Esophagus muscularis mucosa (tissue), 4 donors: ENCODE measurements at places on chromosomes 16 and 17.

DNA sequence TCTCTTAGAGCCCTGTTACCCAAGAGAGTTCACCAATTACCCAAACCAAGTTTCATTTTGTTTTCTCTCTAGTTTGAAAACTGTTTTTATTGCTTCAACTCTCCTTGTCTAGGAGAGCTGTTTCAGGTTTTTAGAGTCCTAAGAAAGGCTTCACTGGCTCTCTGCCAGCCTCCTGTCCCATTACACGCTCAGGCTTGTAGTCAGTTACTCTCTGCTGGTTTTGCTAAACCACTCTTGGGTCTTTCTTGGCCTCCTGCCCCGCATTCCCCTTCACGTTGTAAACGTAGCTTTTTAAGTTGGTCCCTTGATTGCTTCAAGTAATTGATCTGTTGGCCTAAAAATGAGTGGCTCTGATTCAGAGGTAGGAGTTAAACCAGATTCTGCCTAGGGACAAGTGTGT is 529.1 kb downstream of the MAF start:
- no peak for DNase-seq

GRCh38 chr16:57695680-57696069 is 1.1 kb downstream of the DRC7 start:
- no peak for DNase-seq

- DNase-seq: no peak
These were observed 1.2 kb downstream of the STAT5B start for GRCh38 chr17:42274812-42275526.

- DNase-seq: no peak
These were observed 14.3 kb upstream of the DYNLRB2 start for GRCh38 chr16:80526418-80527061.

DNA sequence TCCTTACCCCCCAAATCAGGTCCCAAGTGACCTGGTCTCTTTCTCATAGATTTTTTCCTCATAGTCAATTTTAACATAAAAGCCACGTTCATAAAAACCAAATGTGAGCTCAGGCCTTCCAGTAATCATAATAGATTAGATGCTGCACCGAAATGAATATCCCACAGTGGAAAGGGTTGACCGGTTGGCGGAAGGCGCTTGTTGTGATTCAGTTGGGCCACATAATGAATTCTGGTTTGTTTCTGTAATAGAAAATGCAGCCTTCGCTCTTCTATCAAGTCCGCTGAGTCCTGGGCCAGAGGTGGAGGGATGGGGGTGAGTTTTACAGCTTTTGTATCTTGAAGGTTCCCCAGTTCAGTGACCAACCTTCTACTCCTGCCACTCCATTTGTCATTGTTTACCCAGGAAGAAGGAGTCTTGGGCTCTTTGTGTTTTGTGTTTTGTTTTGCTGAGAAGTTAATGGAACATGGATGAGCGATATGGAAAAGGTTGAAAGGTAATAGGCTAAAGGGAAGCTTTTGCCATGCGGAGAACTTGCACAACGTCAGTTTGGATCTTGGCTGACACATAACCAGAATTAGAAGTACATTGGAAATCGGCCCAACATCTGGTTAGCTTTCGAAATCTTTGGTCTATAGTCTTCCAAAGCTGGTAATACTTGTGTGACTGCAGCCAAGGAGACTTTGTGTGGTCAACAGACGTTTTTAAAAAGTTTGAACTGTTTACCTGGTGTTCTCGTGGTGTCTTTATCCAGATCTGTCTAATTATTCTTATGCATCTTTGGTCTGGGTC is 89.5 kb downstream of the CLEC16A start:
- no peak for DNase-seq

- DNase-seq: no peak
These were observed 53.9 kb downstream of the AIPL1 start for GRCh38 chr17:6380915-6381438.

- no peak for DNase-seq
These were observed 13.6 kb upstream of the TMEM220 start for GRCh38 chr17:10743316-10744009.

DNA sequence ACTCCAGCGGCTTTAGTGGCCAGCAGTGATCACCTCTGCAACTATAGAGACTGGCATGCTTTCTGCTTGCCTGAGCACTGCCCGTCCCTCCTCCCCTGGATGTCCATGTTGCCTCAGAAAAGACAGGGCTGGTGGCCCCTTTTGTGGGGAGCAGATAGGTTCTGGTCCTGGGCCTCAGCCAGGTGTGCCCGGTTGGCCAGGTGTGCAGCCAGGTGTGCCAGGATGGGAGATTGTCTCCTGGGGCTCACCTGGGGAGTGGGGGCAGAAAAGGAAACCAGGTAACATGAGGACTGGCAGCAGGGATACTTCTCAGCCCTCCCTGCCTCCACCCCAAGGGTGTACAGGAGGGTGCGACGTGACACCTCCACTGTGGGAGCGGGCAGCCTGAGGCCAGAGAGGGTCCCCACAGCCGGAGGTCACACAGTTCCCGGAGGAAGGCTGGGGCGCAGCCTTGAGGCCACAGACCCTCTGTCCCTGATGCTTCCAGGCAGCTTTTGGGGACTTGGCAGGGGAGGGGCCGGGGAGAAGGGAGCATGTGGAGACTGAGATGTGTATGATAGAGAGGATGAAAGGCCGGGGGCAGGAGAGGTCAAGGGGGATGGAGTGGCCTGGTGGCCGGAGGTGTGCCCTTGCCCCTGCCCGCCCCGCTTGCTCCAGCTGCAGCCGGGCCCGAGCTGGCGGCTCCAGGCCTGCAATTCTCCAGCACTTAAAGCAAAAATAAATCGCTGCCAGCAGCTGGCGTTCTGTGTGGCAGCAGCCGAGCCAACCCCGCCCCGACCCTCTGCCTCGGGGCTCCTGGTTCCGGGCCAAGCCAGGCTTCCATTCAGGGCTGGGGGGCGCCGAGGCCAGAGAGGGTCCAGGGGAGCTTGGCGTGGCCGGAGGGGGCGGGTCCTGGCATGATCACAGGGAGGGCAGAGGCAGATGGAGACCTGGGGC is 6.7 kb downstream of the KCNJ12 start:
- no peak for DNase-seq

DNA sequence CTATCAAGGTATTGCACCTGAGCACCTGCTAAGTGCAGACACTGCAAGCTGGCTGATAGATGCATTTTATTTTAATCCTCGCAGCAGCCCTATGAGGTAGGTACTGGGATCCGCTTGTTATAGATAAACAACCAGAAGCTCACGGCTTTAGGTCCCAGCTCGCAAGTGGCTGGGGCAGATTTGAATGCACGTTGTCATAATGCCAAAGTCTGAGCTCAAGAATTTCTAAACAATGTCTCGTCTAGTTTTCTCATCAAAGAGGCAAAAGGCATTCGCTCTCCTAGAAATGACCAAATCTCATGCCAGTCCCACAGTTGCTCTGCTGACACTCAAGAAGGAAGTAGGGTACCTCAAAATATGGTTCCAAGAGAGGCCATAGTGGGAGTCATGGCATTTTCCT is 20.5 kb downstream of the SOX9 start:
- no peak for DNase-seq

DNA sequence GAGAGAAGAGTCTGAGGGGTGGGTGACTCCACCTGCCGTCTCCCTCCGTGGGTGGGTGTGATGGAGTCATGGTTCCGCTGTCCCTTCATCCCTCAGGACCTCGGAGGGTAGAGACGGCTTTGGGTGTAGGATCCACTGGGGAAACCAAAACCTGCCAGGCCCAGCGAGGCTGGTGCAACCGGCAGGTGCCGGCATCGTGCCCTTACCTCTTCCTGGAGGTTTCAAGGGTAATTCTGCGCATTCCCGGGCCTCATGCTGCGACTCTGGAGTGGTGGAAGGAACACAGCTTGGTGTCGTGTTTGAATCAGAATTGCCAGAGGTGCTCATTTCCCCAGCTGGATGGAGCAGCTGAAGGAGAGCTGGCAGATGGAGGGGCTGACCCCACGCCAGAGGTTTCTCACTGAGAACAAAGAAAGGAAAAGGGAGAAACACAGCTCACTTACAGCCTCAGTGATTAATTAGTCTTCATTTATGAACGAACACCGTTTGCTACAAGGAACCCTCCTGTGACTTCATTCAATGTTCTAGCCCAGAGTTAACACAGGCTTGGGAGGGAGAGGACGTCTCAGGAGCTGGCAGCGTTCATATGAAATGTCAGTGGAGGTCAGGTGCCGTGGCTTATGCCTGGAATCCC is 16.3 kb upstream of the ATP2A3 start:
- DNase-seq: no peak

GRCh38 chr17:73588301-73588846 is 55.9 kb downstream of the SDK2 start:
- DNase-seq: no peak

- no peak for DNase-seq
These were observed 1.7 kb downstream of the TUBG2 start for GRCh38 chr17:42660692-42661345.

DNA sequence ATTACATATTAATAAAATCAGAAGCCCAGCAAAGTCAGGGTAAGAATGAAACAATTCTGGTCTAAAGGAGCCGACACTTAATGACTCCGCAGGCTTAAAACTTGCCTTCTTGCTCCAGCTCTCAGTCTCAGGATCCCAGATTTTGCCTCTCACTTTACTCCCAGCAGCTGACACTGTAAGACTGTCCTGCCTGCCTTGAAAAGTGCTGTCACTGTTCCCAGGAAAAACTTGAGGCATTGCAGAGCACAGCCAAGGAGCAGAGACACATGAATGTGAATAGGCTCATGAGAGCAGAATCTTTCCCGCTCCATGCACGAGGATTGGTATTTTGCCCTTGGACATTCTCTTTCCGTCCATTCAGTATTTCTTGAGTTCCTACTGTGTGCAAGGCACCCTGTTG is 457.6 kb upstream of the ZFHX3 start:
- DNase-seq: no peak

GRCh38 chr16:9256196-9256595 is 164.8 kb downstream of the HAPSTR1 start:
- no peak for DNase-seq

- DNase-seq: no peak
These were observed 38.4 kb downstream of the UTP18 start for GRCh38 chr17:51298508-51299371.

DNA sequence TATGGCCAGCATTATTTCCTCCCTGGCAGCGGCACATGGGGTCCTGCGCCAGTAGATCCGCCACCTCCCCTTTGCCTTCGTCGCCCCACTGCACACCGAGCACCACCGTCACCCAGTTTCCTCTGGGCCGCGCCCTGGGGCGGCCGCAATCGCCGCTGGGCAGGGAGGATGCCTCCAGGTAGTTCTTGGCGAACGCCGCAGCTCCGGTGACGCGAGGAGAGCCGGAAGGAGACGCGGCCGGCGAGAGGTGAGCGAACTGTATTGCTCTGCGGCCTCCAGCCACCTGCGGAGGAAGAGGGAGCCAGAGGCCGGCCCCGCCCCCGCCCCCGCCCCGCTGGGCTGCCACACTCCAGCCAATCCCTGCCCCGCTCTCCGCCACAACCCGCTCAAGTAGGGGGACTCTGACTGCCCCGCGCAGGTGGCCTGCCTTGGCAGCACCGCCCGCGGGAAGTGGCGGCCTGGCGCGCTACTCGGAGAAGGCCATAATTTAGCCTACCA is 11.8 kb upstream of the SLFN13 start:
- DNase-seq: no peak
